Effector CD4-positive, alpha-beta T cell (primary cell): ENCODE measurements at places on chromosomes 2 and 18.

GRCh38 chr2:102001767-102002142, 10.0 kb downstream of the IL1R2 start:
- DNase-seq, result no peak

DNA sequence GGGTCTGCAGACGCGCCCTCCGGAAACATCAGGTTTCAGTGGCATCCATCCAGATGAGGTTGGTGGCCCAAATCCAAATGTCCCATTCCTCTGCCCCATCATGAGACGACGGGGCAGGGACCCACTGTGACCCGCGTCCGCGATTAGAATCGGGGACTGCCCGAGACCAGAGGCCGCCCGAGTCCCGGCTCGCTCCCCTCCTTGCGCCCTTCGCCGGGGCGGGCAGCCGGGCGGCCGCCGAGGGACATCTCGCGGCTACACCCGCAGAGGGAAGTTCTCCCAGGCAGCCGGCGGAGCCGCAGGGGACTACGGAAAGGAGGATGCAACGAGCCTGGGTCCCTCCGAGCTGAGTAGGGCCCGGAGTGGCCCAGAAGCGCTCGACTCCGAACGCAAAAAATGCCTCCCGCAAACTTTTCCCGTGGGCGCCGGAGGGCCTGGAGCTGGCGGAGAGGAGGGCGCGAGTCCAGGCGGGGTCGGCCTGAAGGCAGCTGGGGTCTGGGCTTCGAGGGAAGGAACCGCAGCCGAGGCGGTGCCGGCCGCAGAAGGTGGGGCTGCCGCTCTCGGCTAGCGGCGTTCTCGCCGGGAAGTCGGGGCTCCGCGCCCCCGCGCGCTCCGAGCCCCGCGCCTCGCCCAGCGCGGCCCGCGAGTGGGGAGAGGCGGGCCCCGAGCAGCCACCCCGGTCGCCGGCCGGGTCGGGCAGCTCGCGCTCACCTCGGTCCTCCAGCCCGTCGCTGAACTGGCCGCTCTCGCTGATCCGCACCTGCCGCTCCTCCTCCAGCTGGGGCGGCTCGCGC, 580 bp downstream of the TMEM163 start:
- no peak for DNase-seq

GRCh38 chr2:57962861-57963260, 83.7 kb upstream of the VRK2 start:
- no peak for DNase-seq

- no peak for DNase-seq
Observed at GRCh38 chr18:79318142-79318673, 77.5 kb upstream of the NFATC1 start.

DNA sequence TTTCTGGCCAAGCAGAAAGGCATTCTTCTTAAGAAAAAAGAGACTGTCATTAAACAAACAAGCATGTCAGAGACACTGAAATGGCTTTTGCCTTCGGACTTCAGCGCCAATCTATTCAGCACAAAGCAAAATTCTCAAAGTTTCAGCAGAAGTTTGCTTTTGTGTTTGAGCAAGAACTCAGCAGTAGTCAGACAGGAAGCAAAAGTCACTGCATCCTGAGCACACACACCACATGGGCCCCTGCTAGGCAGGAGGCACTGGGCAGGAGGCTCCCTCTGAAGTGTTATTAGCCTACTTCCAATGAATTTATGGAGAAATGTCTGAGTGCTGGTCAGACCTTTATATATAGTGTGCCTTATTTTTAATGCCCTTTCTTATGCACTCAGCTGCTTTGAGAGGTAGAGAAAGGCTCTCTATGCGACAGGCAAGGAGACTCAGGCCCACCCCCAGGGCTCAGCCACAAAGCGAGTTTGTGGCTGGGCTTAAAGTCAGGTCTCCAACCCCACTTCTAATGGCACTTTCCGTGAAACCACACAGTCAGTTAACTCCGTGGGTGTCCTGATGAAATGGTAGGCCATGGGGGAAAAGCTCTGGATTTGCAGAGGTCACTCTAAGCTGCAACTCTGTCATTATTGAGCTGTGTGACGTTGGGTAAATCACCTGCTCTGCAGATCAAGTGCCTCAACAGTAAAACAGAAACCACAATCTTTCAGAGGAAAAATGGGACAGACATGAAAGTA, 161.0 kb upstream of the TMEM200C start:
- DNase-seq, result no peak
